Mesendoderm (in vitro differentiated cells): ENCODE measurements at places on chromosomes 7 and 10.

GRCh38 chr7:155205368-155206317 lies 92.0 kb upstream of the INSIG1 start:
- no peaks in the 10 kb centered on the region for H3K36me3 ChIP-seq
- no peak overlapping the region for H3K27ac ChIP-seq
- H3K27me3 ChIP-seq, result no peaks in the 10 kb centered on the region
- peaks cover 4% of the 10 kb centered on the region for H3K4me1 ChIP-seq

DNA sequence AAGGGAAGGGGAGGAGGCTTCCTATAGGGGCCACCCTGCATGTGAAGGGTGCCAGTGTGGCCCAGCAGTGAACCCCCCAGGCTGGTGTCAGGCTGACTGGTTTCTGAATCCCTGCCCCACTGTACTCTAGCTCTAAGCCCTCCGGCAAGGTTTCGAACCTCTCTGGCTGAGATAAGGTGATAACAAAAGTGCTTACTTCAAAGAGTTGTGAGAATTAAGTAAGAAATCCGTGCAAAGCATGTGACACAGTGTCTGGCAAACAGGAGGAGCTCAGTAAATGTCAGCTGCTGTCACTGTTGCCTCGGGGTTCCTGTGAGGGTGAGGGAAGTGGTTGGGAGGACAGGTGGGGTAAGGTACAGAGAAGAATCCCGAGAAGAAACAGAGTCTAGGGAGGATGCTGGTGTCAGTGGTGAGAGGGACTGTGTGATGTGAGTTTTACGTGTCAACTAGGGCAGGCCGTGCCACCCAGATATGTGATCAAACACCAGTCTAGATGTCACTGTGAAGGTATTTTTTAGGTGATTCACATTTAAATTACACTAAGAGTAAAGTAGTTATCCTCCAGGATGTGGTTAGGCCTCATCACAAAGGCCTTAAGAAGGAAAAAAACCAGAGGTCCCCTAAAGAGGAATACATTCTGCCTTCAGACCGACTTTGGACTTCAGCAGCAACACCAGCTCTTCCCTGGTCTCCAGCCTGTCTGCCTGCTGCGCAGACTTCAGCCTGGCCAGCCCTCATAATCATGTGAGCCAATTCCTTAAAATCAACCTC lies 64.4 kb downstream of the BPGM start:
- H3K36me3 ChIP-seq, result no peaks in the 10 kb centered on the region
- H3K4me3 ChIP-seq, result no peak overlapping the region
- peaks cover 7% of the 10 kb centered on the region for H3K4me1 ChIP-seq
- H3K27ac ChIP-seq, result no peak overlapping the region

- no peaks in the 10 kb centered on the region for H3K27me3 ChIP-seq
- peak; percentile 68 for DNase-seq
- H3K4me1 ChIP-seq, result peaks cover 6% of the 10 kb centered on the region
- no peaks in the 10 kb centered on the region for H3K36me3 ChIP-seq
Observed at GRCh38 chr7:24434972-24435371, 138.3 kb upstream of the PALS2 start.

GRCh38 chr10:107653832-107654287 lies 489.4 kb upstream of the SORCS1 start:
- H3K27ac ChIP-seq, result no peak overlapping the region
- no peaks in the 10 kb centered on the region for H3K27me3 ChIP-seq
- DNase-seq, result no peak
- H3K4me1 ChIP-seq, result no peaks in the 10 kb centered on the region

GRCh38 chr10:101967713-101968112 lies 88.3 kb downstream of the ARMH3 start:
- H3K36me3 ChIP-seq, result peaks cover 3% of the 10 kb centered on the region
- no peak for DNase-seq
- H3K4me1 ChIP-seq, result no peaks in the 10 kb centered on the region
- no peak overlapping the region for H3K27ac ChIP-seq
- no peak overlapping the region for H3K4me3 ChIP-seq
- no peaks in the 10 kb centered on the region for H3K27me3 ChIP-seq

DNA sequence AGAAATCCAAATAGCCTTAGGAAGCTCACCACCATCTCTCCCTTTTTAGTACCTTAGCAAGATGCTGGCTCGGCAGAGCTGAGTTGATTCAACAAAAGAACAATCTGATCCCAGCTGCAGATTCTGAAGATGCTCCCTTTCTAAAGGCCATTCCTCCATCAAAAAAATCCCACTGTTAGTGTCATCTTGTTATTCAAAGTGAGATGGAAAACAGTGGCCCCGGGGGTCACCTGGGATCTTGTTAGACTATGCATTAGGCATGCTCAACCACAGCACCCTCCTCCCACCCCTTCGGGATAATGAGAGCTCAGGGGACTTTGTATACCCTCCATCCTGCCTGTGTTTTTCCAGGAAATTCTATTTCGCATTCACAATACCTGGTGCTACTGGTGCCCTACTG lies 2.4 kb downstream of the NCAPG2 start:
- peak; percentile 16 for DNase-seq
- peaks cover 7% of the 10 kb centered on the region for H3K4me1 ChIP-seq
- no peak overlapping the region for H3K27ac ChIP-seq
- H3K4me3 ChIP-seq, result no peak overlapping the region
- no peaks in the 10 kb centered on the region for H3K27me3 ChIP-seq

DNA sequence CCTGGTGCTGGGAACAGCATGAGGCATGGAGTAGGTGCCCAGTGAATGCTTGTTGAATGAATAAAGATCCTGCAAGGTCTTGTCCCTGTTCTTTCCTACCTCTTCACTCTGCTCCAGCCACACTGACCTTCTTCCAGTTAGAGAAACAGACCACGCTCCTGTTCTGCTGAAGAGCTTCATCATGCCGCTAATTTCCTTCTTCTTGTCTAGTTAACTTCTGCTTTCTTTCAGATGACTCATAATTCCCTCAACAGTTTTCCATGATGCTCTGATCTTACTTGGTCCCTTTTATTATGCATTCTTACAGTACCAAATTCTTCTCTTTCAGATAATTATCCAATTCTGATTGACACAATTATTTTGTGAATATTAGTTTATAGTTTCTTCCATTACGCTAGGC lies 59.5 kb upstream of the C1QL3 start:
- no peaks in the 10 kb centered on the region for H3K27me3 ChIP-seq
- H3K4me3 ChIP-seq, result no peak overlapping the region
- no peaks in the 10 kb centered on the region for H3K4me1 ChIP-seq
- no peaks in the 10 kb centered on the region for H3K36me3 ChIP-seq
- no peak overlapping the region for H3K27ac ChIP-seq
- no peak for DNase-seq

- H3K4me1 ChIP-seq, result no peaks in the 10 kb centered on the region
- DNase-seq, result peak; percentile 28
- H3K27ac ChIP-seq, result no peak overlapping the region
- no peak overlapping the region for H3K4me3 ChIP-seq
- no peaks in the 10 kb centered on the region for H3K27me3 ChIP-seq
- no peaks in the 10 kb centered on the region for H3K36me3 ChIP-seq
Observed at GRCh38 chr10:5291501-5292195, 73.1 kb upstream of the UCN3 start.

DNA sequence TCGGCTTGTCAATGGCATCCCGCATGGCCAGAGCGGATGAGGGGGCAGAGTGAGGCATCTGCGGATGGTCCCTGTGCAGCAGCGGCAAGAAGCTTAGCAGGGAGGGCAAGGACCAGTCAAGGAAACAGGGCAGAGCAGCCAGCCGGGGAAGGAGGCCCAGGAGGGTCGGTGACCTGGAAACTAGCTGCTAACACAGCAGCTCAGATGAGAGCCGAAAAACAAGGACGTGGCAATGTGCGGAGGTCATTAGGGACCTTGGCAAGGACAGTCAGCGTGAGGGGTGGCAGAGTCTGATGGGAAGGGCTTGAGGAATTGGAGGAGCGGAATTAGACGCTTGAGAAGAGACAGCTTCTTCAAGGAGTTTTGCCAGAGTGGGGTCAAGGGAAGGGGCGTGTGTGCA lies 20.1 kb upstream of the SH2B2 start:
- H3K27me3 ChIP-seq, result no peaks in the 10 kb centered on the region
- H3K27ac ChIP-seq, result no peak overlapping the region
- H3K4me3 ChIP-seq, result no peak overlapping the region
- no peaks in the 10 kb centered on the region for H3K36me3 ChIP-seq
- H3K4me1 ChIP-seq, result peaks cover 2% of the 10 kb centered on the region

DNA sequence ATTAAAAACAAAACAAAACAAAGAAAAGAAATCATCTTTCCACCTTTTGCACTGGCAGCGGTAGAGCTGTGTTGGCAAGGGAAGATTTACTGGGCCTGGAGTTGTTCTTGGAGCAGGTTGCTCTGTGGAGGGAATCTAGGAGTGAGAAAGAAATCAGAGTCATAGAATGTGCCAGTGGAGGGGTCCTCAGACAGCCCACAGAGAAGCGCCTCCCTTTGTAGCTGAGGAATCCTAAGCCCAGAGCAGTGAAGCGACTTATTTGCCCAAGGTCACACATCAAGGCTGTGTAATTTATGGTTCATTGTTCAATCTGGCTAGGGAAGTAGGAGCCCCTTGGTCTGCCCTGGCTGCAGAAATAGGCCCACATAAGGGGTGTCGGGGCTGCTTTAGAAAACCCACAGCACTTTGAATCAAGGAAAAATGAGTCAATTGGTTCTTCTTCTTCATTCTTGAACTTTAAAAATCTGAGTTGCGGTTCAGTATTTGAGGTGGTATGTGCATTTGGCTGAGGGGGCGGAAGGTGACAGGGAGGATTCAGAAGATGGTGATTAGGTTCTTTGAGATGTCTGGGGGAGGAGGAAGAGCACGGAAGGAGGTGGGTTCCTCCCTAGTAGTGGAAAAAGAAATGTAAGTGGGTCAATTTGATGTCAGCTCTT lies 253.7 kb downstream of the PTEN start:
- DNase-seq, result no peak
- H3K36me3 ChIP-seq, result no peaks in the 10 kb centered on the region
- H3K4me1 ChIP-seq, result no peaks in the 10 kb centered on the region
- H3K27ac ChIP-seq, result no peak overlapping the region

- H3K27me3 ChIP-seq, result no peaks in the 10 kb centered on the region
- DNase-seq, result no peak
- no peaks in the 10 kb centered on the region for H3K4me1 ChIP-seq
- no peaks in the 10 kb centered on the region for H3K36me3 ChIP-seq
- no peak overlapping the region for H3K27ac ChIP-seq
Observed at GRCh38 chr10:3241274-3241921, 68.8 kb upstream of the PITRM1 start.

DNA sequence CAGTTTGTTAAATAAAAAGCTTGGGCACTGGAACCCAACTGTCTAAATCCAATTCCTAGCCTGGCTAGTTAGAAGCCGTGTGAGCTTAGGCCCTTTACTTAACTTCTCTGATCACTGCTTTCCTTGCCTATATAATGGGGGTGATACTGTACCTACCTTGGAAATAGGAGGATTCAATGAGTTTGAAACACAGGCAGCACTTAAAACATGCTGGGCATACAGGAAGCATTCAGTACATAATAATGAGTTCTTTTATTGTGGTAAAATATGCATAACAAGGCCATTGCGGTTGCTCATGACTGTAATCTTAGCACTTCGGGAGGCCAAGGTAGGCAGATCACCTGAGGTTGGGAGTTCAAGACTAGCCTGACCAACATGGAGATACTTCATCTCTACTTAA lies 47.4 kb upstream of the SEPHS1 start:
- H3K27ac ChIP-seq, result no peak overlapping the region
- no peak overlapping the region for H3K4me3 ChIP-seq
- H3K4me1 ChIP-seq, result no peaks in the 10 kb centered on the region
- no peaks in the 10 kb centered on the region for H3K27me3 ChIP-seq
- DNase-seq, result no peak

GRCh38 chr10:120459185-120459584 lies 2.2 kb downstream of the PLPP4 start:
- H3K4me1 ChIP-seq, result no peaks in the 10 kb centered on the region
- H3K4me3 ChIP-seq, result no peak overlapping the region
- no peaks in the 10 kb centered on the region for H3K27me3 ChIP-seq
- H3K36me3 ChIP-seq, result no peaks in the 10 kb centered on the region

DNA sequence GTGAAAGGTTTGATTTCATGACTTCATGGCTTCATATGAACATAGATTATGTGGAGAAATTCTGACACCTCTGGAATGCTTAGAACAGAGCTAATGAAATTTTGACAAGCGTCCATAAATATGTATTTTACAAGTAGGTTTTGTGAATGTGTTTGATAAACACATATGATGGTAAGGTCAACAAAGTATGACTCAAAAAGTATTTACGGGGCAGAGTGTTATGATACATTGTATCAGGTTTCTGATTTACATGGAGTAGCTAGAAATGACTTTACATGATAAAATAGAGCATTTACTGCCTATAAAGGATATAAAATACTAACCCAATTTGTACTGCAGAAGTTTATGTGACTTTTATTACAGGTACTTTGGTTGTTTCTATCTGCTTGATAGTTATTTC lies 206.3 kb downstream of the MDFIC start:
- H3K4me3 ChIP-seq, result no peak overlapping the region
- H3K27ac ChIP-seq, result no peak overlapping the region
- no peaks in the 10 kb centered on the region for H3K27me3 ChIP-seq
- no peaks in the 10 kb centered on the region for H3K4me1 ChIP-seq
- H3K36me3 ChIP-seq, result no peaks in the 10 kb centered on the region

DNA sequence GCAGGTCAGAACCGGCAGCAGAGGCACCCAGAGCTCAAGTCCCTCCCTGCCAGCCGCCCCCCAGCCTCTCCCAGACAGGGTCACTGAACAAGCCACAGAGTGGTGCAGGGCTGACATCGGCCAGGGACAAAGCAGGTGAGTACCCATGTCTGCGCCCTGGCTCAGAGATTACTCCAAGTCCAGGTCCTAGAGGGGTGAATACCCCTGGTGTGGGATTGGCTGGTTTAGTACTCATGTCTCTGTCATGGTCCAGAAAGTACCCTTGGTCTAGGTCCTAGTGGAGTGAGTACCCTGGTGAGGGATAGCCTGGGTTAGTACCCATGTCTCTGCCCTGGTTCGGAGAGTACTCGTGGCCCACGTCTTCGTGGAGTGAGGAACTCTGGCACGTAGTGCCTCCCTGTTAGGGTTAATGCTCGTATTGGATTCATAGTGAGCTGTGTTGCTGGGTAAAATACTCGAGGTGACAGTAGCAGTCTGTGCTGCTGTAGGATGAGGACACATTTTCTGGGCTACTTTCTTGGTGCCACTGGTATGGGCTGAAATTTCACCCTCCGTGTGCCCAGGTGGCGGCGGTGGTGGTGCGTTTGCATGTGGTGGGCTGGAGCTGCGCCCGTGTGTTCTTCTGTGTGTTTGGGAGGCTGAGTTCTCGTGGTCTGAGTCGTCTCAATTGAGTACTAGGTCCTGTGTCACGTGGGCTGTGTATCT lies 25.5 kb upstream of the KNDC1 start:
- H3K27me3 ChIP-seq, result no peaks in the 10 kb centered on the region
- no peaks in the 10 kb centered on the region for H3K36me3 ChIP-seq

DNA sequence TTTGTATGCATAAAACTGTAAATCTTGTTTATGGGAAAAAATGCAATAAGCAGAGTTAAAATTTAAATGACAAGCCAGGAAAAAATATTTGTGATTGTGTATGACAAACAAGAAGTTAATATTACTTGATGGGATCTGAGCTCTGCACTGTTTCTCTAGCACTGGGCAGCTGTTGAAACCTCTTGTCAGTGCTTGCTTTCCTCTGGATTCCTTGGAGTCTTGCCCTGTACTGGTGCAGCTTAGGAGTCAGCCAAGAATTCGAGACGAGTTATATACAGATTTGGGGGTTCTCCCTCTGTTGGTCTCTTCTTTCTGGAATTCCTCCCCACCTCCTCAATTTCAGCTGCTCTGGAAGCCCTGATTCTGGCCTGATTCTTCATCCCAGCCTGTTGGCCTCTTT lies 24.3 kb upstream of the OPN4 start:
- H3K4me1 ChIP-seq, result no peaks in the 10 kb centered on the region
- H3K27me3 ChIP-seq, result peaks cover 2% of the 10 kb centered on the region
- no peak overlapping the region for H3K4me3 ChIP-seq
- no peaks in the 10 kb centered on the region for H3K36me3 ChIP-seq
- no peak for DNase-seq
